ENCODE measurements at places on chromosomes 3 and 15.

- peak; percentile 73 for DNase-seq
Measured at GRCh38 chr3:38479431-38480092, 16.6 kb upstream of the EXOG start.

GRCh38 chr3:149473357-149474249 is 894 bp upstream of the TM4SF4 start:
- DNase-seq: no peak

GRCh38 chr15:70643783-70644125 is 119.6 kb downstream of the UACA start:
- no peak for DNase-seq

DNA sequence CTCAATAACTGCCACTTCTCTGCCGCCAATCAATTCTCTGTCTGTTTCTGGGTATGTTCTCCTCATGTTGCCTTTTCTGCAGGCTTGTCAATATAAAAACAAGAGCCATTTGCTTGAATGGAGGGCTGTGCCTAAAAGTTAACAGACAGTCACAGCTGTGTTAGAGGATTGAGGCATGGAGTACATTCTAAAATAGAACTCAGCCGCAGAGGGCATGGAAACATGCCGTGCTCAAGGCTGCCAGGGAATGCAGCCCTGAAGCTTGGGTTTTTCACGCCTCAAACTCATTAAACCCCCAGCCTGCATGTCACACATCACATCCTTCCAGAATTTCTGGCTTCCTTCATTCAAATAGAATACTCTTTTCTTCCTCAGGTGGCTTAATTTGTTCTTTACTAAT is 166.6 kb downstream of the TPRG1 start:
- no peak for DNase-seq

DNA sequence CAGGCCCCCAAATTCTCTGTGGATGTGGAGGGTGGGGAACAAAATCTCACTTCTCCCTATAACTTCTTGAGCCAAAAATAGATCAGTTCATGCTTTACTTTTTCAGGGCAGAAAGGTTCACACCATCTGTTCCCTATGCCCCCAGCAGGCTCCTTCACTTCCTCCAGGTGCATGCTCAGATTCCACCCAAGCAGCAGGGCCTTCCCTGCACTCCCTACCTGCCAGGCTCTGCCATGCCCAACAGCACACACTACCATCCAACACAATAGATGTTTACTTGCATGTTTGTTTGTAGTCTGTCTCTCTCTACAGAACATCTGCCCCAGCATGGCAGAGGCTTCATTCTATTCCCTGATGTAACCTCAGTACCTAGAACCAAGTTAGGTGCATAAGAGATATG is 43.3 kb downstream of the GABRB3 start:
- DNase-seq: no peak

DNA sequence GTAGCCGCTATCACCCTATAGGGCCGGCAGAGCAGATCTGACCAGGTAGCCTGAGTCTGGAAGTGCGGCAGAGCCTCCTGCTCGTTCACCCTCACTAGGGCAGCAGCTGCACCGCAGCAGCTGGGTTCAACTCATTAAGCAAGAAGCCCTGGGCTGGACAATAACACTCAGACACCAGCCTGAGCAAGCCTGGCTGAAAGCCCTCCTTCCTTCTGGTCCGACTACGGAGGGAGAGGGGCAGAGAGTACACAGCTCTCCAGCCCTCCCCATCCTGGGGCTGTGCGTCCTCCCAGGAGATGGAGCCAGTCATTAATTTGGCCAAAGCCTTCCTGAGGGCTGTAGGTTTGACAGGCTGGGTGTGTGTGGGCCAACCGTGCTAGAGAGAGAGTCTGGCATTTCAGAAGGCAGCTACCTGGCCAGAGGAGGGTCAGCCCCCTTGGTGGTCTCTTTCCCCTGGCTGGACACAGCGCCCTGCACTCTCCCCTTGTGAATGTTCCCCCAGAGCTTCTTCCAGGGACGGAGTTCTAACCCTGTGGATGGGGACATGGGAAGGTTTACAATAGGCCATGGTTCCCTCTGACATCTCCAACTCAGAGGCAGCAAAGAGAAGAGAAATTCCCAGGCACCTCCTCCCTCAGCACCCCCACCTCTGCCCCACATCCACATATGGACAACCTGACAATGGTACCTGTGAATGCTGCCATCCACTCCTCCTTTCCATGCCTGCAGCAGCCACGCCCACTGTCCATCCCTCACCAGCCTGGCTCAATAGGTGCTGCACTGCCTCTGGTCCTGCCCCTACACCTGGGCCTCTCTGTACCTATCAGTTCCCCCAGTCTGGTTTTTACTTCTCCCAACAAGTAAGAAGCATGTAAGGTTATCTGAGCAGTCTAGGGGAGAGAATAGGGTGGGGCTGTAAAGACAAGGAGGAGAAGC is 6.5 kb downstream of the CHRNB4 start:
- DNase-seq: no peak

GRCh38 chr3:53511246-53511645 is 16.8 kb downstream of the CACNA1D start:
- DNase-seq: no peak

GRCh38 chr3:25474052-25474451 is 46.0 kb downstream of the RARB start:
- DNase-seq: no peak

GRCh38 chr15:91530956-91531582 is 322.4 kb upstream of the SLCO3A1 start:
- DNase-seq: no peak

- no peak for DNase-seq
Measured at GRCh38 chr15:74843891-74844299, 939 bp upstream of the ULK3 start.

- DNase-seq: peak; percentile 77
Measured at GRCh38 chr3:100333970-100334487, 528 bp upstream of the NIT2 start.

DNA sequence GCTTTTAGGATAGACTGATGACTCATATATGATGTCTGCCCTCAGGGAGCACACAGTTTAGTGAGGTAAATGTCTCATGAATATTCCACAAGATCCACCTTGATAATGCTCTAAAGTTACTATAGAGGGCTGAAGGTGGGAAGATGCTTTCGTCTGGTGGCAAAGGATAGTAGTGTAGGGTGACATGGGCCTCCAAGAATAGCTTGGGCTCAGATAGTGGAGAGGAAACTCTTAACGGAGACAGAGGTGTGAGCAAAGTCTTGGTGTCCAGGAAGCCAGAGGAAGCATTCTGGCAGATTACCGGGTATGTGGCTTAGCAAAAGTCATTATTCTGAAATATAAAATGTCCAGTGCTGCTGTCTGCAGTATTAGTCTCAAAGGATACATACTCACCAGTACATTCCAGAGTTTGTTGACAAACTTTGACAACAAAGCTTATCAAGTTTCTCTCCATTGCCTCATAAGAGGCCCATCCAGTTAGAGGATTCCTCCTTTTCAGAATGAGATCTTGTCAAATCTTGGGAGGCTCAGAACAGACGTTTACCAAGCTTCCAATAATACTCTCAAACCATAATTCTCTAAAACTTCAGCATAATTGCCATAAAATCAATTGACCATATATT is 316.7 kb downstream of the LPP start:
- DNase-seq: no peak

- no peak for DNase-seq
Measured at GRCh38 chr3:11661827-11662226, 18.1 kb upstream of the VGLL4 start.

- DNase-seq: no peak
Measured at GRCh38 chr15:29138260-29138659, 131.4 kb downstream of the NSMCE3 start.

DNA sequence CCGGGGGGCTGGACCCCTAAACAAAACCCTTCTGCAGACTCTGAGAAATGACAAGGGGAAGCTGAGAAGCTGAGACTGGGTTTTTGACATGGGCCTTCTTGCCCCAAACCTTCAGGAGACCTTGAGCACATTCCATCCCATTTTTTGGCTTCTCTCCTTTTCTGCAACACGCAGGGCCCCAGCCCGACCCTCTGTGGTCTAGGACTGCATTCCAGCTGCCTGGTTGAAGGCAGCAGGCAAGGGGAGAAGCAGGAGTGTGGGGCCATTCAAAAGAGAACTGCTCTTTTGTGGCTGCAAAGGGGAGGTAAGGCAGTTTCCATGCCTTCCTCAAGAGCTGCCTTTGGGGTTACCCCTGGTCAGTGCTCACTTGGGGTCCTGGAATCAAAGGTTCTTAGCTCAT is 263.0 kb downstream of the TLE3 start:
- no peak for DNase-seq

- no peak for DNase-seq
Measured at GRCh38 chr15:26679927-26680326, 92.9 kb downstream of the GABRB3 start.

- no peak for DNase-seq
Measured at GRCh38 chr3:157075693-157076420, 84.1 kb downstream of the CCNL1 start.

- no peak for DNase-seq
Measured at GRCh38 chr15:100711516-100712021, 109.2 kb downstream of the ASB7 start.

GRCh38 chr3:41881233-41881821 is 80.6 kb downstream of the ULK4 start:
- DNase-seq: no peak

DNA sequence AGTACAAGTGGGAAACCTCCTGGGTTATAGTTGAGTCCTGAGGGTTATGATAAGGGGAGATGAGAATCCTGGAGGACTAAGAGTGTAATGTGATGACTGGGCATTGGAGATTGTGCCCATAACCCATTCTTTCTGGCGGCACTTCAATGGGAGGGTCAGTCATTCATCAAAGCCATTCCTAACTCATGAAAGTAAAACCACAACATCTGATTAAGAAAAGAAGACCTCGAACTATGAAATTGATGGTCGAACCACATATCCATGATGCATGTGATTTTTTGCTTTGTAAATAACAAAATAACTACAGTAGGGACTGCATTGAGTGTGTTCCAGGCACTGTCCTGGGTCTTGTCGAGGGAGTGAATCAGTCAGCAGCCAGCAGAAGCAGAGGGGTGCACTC is 215.1 kb downstream of the SHQ1 start:
- DNase-seq: no peak

DNA sequence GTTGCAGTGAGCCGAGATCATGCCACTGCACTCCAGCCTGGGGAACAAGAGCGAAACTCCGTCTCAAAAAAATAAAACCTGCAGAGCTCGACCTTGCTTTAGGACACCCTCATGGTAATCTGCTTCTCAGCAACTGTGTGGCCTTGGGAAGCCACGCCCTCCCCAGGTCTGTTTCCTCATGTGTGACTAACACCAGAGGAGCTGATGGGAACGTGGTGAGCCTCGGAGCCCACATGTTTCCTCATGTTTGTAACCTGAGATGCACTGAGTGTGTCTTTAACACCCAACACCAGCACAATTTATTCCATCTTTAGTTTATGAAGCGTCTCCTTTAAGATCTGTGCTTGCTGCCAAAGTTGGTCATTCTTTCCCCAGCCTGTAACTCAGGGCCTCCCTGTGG is 142.8 kb downstream of the OCA2 start:
- DNase-seq: no peak

GRCh38 chr3:55619046-55619808 is 132.1 kb upstream of the WNT5A start:
- DNase-seq: no peak

DNA sequence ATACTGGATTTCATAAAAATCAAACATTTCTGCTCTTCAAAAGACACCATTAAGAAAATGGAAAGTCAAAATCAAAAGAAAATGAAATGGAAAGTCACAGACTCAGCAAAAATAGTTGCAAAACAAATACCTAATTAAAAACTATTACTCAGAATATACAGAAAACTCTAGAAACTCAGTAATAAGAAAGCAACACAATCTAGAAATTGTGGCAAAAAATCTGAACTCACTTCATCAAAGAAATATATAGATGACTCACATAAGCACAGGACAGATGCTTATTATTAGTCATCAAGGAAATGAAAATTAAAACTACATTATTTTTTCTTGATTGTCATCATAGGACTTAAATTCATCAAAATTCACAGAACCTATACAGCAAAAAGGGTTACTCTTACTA is 430.0 kb downstream of the SHQ1 start:
- no peak for DNase-seq

DNA sequence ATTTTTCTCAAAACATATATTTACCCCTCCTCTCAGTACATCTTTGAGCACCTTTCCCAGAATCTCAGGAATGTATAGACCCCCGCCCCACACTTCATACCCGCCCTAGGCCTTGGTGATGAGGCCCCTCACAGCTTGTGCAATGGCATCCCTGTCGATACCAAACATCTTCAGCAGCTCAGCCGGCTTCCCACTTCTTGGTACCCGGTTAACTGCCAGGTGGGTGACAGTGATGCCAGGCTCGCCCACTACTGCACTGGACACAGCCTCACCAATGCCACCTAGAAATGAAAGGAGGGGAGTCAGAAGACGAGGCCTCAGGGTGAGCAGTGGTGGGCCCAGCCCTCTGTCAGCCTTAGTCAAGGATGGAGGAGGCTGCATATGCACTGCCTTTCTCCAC is 30.2 kb downstream of the TKT start:
- DNase-seq: no peak

- DNase-seq: no peak
Measured at GRCh38 chr3:51389423-51390183, 1.5 kb upstream of the RBM15B start.

DNA sequence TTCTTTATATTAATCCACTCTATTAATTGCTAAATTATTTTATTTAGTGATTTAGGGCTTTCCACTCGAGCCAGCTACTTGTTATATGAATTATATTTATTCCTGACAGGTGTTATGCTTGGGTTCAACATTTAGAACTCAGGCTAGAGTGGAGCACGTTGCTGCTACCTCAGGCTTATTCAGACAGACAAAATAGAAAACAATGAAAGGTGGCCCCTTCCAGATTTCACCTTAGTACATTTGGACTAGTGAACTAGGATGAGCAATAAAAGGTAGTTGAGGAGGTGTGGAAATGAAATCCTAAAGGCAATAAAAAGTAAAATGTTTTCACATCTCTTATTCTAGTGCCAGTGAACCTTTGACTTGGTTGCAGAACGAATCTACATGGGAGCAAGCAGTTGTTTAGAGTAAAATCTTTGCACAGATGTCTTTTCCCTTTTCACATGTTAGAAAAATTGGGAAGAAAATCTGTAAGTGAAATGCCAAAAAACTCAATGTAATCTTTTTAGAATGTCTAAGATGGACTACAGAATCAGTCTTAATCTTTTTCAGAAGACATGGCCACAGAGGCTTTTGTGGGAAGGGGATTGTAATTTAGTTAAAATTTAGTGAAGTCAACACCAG is 63.8 kb downstream of the AKAP13 start:
- no peak for DNase-seq

GRCh38 chr15:65101411-65101890 is 13.5 kb downstream of the UBAP1L start:
- DNase-seq: peak; percentile 70

GRCh38 chr3:43126536-43126935 is 20.7 kb upstream of the POMGNT2 start:
- DNase-seq: no peak

GRCh38 chr15:98904544-98904943 is 103.0 kb downstream of the PGPEP1L start:
- peak; percentile 43 for DNase-seq

DNA sequence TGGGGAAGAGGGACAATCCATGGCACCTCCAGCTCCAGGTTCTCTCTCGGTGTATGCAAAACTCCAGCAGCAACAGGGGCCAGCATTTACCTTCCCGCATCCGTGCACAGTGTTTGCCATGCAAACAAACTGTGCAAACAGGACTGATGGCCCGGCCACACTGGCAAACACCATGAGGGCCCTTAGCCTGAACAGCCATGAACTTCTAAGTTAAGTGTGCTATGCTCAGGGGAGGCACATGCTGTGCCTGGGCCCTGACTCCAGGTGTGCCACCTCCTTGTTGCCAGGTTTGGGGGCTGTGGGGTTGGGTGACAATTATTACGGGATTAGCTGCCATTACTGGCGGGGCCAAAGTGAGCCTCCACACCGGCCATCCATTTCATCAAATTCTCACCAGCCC is 57.5 kb downstream of the CACNA2D2 start:
- no peak for DNase-seq
